ENCODE measurements at places on chromosomes 16 and 17. TPM values are rescaled to one million over a fixed set of nuclear protein-coding genes. Genes with fewer than 3 reads are reported as not detected.

The KCNJ16 gene
- 6.9 TPM for total RNA-seq

The TNRC6A gene
- total RNA-seq: 53.8 TPM

The TVP23A gene
- total RNA-seq: 17.5 TPM

The SGCA gene
- total RNA-seq: not detected

The STH gene
- total RNA-seq: 2.0 TPM

The CTRL gene
- total RNA-seq: 2.0 TPM

The NAA60 gene
- 9.4 TPM for total RNA-seq

The TEX14 gene
- under 0.01 TPM for total RNA-seq

The ATP6V0D1 gene
- total RNA-seq: 78.7 TPM

The ZNF385C gene
- 0.41 TPM for total RNA-seq

The KRTAP9-4 gene
- total RNA-seq: not detected

The SLC47A1 gene
- total RNA-seq: 4.9 TPM

The SULT1A4 gene
- total RNA-seq: 3.3 TPM

The HES7 gene
- 1.2 TPM for total RNA-seq

The GPR179 gene
- 1.2 TPM for total RNA-seq

The MYO1C gene
- total RNA-seq: 9.0 TPM

The CCL4L2 gene
- 2.4 TPM for total RNA-seq

The ASIC2 gene
- 28.9 TPM for total RNA-seq

The WDR59 gene
- total RNA-seq: 19.6 TPM

The LRRC46 gene
- total RNA-seq: not detected
